RCC 7860 (cell line): ENCODE measurements at places on chromosomes 13 and 19.

DNA sequence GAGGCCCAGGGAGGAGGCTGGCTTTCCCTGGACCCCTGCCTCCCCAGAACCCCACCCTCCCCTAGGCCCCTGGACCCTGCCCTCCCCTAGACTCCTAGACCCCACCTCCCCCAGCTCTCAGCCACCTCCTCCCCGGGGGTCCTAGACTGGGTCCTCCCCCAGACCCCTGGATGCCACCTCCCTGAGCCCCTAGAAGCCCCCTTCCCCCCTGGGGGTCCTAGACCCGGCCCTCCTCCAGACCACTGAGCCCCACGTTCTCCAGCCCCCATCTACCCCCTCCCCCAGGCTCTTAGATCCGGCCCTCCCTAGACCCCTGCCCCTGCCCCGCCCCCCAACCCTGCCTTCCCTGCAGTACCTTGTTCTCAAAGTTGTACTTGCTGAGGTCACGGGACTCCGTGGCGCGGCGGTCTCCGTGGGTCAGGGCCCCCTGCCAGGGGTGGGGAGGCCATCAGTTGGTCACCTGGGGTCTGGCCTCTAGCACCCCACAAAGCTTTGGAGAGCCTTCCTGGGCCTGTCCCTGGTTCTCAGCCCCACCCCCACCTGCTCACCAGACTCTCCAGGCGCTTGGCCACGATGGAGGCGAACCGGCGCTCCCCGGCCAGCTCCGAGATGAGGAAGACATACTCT lies 8.0 kb downstream of the GPX4 start:
- DNase-seq, result no peak

DNA sequence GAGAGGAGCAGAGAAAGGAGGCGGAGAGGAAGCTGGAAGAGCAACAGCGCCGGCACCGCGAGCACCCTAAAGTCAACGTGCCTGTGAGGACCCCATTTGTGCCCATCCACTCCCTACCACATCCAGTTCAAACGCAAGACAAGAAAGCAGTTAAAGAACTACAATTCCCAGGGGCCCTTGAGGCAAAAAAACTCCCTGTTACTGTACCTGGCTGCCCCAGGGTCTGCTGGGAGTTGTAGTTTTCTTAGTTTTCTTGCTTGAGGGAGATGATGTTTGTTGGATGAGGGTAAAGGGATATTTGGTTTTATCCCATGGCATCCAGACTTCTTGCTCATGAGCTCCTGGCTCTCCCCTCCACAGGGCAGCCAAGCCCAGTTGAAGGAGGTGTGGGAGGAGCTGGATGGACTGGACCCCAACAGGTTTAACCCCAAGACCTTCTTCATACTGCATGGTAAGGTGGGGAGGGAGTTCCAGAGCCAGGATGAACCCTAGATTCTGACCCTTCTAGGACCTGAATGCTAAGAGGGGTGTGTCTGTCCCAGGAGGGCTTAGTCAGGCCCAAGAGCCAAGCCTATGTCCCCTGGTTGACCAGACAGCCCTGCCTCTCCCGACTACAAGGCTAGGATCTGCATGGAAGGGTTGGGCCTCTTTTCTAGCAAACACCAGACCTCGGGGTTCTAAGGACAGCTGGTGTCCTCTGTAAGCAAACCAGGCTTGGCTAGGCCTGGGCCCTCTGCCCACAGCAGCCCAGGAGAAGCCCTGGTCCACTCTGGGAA lies 13.2 kb downstream of the NUCB1 start:
- DNase-seq, result no peak

GRCh38 chr13:112657850-112658445 lies 31.9 kb upstream of the ATP11A start:
- DNase-seq, result peak; percentile 87

DNA sequence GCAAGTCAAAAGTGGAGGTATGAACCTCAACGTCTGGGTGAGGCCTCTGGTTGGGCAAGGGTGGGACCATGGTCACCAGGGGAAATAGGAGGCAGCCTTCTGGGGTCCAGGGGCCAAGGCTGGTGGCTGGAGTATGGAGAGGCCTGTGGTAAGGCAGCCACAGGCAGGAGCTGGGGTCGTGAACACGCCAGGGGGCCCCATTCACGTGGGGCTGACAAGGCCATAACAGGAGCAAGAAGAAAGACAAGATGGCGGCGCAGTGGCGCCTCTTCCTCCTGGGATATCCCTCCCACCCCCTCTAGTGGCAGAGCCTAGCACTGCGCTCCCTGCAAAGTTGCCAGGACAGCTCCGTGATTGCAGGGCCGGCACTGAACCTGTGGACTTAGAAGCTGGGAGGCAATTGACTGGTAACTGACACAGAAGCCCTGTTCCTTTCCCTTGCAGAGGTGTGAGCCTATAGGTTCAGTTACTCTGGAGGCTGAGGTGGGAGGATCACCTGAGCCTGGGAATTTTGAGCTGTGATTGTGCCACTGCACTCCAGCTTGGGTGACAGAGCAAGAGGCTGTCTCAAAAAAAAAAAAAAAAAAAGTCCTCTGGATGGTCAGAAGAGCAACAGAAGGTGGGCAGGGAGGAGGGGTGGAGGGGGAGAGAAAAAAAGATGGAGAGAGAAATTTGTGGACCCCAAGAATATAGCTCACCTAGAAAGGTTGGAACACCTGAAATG lies 19.7 kb upstream of the EDDM13 start:
- DNase-seq, result peak; percentile 13

- DNase-seq, result peak; percentile 86
These were observed at the start of gene SNRPD2 for GRCh38 chr19:45691516-45692186. TSS of gene SNRPD2 (minus strand) at chr19:45691953. CDS start at chr19:45691888, 65 bp downstream.
